ENCODE measurements at places on chromosomes 5 and 9. TPM values are rescaled to one million over a fixed set of nuclear protein-coding genes. Genes with fewer than 3 reads are reported as not detected.

- no peak for DNase-seq
Measured at GRCh38 chr9:21255538-21256212, 15.9 kb upstream of the IFNA14 start.

Gene ZNG1C
- 9.4 TPM for total RNA-seq

Gene CCNJL
- total RNA-seq: 10.5 TPM

Gene PTPA
- total RNA-seq: 174 TPM

Gene DRD1
- total RNA-seq: not detected
